Activated T-cell treated with anti-CD3 and anti-CD28 coated beads for 48 hours (primary cell): ENCODE measurements at places on chromosomes 5 and 9.

- no peak for DNase-seq
Measured at GRCh38 chr5:159746707-159747106, 169.6 kb upstream of the ADRA1B start.

DNA sequence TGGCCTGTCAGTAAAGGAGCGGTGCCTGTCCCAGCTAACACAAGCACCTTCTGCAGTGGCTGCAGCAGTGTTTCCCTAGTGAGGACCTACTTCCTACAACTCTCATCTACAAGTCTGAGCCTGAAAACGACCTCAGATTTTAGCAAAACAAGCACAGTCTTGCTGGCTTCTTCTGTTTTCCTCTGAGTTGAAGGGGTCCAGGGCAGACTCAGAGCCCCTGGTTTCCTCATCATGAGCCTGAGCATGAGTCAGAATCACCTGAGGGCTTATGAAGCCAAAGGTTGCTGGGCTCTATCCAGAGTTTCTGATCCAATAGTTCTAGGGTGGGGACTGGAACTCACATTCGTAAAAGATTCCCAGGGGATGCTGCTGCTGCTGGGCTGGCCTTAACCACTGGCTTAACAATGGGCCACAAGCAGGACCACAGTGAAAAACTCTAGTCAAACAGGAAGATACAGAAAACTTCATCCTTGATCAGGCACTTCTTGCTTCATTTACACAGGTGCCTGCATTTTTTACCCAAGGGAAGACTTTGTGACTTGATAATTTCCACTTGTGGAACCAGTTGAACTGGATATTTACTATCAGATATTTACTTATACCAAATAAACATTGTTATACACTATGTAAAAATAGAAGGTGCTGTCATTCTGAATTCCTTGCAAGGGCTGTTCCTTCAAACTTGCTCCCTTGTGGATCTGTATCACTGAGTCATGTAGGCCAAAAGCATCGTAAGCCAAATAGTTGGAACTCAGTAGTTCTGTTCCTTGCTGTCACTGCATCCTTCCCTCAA lies 4.3 kb upstream of the ACER2 start:
- no peak for DNase-seq

GRCh38 chr9:115416299-115416698 lies 298.3 kb upstream of the TNC start:
- no peak for DNase-seq

DNA sequence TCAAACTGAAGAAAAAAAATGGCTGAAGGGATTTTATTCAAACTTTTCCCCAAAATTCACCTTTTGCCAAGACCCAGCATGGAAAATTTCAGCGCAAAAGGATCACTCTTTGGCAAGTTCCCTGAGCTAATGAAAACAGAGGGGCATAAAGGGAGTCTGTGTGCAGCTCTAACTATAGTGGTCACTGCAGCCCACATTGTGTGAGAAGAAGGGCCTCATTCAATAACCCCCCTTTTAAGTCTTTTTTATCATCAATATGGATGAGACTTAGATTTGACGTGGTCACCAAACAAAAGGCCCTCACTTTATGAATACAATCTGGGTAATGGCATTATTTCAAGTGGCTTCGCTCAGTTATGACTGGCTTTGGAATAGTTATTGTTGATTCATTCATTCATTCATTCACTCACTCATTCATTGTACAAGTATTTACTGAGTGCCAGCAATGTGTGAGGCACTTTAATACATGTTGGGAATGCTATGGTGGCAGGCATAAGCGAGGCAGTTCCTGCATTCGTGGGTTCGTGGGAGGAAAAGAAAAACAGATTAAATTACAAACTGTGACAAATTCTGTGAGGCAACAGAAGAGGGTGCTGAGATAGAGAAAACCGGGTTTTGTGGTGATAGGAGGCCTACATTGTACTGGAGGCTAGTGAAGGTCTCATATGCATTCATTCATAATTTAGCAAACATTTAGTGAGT lies 145.7 kb upstream of the KLF4 start:
- DNase-seq: no peak

- no peak for DNase-seq
Measured at GRCh38 chr9:72560086-72560485, 38.7 kb downstream of the TMC1 start.

GRCh38 chr9:120877276-120878034 lies 467 bp upstream of the PHF19 start:
- peak; percentile 78 for DNase-seq

GRCh38 chr5:165448753-165449152 lies 1943.3 kb downstream of the MAT2B start:
- DNase-seq: no peak

GRCh38 chr5:73028991-73029595 lies 73.3 kb downstream of the FCHO2 start:
- no peak for DNase-seq

GRCh38 chr5:38291355-38291754 lies 33.0 kb downstream of the EGFLAM start:
- DNase-seq: no peak

GRCh38 chr9:36136894-36137391 lies 410 bp downstream of the GLIPR2 start:
- DNase-seq: no peak

GRCh38 chr9:127980060-127980705 lies 606 bp downstream of the EEIG1 start:
- DNase-seq: no peak
